NT2/D1 (cell line): ENCODE measurements at places on chromosomes 6 and 20.

- no peak for DNase-seq
These were observed 33.1 kb upstream of the MLN start for GRCh38 chr6:33836806-33837469.

DNA sequence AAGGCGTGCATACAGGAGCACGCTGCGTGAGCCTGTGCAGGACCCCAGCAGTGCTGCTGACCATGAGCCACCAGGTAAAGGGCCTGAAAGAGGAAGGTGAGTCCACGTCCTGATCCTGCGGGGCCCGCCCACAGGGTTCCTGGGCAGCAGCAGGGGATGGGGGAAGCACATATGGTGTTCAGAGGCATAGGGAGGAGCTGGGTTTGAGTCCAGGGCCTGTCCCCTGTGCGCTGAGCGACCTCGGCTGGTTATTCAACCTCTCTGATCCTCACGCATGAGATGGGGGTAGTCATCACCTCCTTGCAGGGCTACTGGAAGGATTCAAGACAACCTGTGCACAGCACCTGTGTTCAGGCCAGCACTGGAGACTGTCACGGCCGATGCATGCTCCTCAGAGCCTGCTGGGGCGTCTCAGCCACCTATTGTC lies at the start of gene TMC2:
TMC2 (plus strand) TSS at position 14 of the 427 bp plus-strand sequence; CDS start at position 63, 49 bp downstream.
- DNase-seq = no peak

DNA sequence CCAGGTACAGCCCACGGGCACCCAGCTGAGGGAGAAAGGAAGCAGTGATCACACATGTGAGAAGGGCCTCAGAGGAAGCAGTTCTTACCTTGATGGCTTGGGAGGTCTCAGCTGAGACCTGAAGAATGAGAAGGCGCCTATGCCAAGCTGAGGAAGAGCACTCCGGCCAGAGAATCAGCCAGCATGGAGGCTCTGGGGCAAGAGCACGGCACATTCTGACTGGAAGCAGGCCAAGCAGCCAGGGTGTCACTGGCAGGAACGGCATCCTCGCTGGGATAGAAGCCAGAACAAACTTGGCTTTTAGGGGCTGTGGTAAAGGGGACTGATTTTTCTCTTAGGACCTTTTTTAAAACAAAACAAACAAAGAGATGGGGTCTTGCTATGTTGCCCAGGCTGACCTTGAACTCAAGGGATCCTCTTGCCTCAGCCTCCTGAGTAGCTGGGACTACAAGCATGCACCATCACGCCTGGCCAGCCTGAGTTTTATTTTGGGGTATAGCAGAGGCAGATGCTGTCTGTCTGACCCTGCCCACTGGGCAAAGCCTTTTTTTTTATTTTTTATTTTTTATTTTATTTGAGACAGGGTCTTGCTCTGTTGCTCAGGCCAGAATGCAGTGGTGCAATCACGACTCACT lies 17.6 kb downstream of the GHRH start:
- no peak for DNase-seq

- no peak for DNase-seq
These were observed 829 bp upstream of the NOTCH4 start for GRCh38 chr6:32224696-32225095.

DNA sequence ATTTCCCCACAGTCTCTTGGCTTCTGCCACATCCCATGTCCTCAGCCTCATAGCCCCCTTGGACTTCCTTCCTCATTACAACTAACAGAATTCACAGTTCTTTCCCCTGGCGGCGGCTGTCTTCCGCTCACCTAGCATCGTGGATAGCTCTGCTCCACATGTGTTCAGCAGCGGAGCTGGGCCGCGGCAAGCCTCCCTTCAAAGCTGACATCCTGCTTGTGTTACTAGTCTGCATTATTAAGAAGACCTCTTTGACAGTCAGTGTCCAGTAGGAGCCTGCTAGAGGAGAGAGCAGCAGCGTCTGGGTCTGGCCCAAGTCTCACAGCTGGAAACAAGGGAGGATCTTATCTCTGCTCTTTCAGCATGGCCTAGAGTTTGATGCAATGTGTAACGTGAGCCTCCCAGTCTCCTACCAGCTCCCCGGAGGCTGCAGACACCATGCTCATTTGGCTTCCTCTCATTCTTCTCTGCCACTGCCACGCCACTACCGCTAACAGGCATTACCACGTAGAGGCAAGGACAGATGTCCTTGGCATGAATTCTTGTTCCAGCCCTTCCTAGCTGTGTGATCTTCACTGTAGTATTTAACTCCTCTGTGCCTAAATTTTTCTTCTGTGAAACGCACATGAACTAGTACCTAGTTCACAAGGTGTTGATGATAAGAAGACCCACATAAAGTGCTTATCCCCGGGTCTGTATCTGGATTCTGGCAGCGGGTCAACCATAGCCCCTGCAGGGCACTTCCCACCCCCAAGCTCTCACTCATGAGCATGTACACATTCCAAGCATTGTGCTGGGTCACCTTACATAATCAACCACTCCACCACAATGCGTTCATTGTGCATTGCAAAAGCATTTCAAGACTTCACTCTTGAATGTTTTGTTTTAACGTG lies 107.1 kb upstream of the BACH2 start:
- DNase-seq = no peak

GRCh38 chr6:35620706-35621105 lies 68.0 kb downstream of the FKBP5 start:
- no peak for DNase-seq

- DNase-seq = peak; percentile 15
These were observed 179.8 kb downstream of the HAO1 start for GRCh38 chr20:7760247-7761031.

GRCh38 chr6:49653942-49654341 lies 17.3 kb upstream of the RHAG start:
- no peak for DNase-seq

DNA sequence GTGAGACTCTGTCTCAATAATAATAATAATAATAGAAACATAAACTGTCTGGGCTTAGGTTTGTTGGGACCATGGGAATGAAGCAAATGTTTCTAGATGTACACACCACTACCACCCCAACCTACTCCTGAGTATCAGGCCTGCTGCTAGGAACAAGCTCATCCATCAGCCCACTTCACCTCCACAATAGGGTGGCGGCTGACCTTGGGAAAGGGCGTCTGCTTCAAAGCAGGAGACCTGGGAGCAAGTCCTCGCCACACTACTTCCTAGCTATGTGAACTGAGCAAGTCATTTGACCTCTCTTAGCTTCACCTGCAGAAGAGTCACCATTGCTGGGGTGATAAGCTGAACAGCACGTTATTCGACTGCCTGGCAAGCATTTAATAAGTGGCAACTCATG lies 3.1 kb upstream of the FOXP4 start:
- no peak for DNase-seq

- DNase-seq = no peak
These were observed 74.8 kb downstream of the PHACTR1 start for GRCh38 chr6:12791371-12791770.

DNA sequence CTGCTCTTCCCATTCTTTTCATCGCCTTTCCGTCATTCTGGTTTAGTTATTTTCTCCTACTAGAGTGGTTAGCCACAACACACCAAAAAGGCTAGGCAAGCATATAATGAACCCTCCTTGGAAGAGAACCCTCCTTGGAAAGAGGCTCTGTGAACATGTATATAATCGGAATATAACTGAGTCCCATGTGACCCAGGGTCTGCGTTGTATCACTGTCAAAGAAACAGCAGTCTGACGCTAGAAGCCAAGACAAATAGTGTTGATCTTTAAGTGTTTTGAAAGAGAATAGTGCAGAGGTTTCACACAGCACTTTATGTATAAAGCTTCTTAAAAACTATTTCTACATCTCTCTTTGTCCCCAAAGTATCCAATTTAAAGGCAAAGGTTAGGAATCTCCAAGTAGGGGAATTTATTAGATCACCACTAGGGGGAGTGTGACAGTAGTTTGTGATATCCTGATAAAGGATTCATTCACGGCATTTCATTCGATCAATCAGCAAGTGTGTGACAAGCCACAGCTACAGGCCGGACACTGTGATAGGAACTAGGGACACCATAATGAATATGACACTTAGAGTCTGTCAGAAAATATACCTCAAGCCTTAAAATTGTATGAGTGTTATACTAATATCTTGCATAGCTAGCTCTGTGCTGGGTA lies 395.3 kb downstream of the CD109 start:
- DNase-seq = peak; percentile 20

DNA sequence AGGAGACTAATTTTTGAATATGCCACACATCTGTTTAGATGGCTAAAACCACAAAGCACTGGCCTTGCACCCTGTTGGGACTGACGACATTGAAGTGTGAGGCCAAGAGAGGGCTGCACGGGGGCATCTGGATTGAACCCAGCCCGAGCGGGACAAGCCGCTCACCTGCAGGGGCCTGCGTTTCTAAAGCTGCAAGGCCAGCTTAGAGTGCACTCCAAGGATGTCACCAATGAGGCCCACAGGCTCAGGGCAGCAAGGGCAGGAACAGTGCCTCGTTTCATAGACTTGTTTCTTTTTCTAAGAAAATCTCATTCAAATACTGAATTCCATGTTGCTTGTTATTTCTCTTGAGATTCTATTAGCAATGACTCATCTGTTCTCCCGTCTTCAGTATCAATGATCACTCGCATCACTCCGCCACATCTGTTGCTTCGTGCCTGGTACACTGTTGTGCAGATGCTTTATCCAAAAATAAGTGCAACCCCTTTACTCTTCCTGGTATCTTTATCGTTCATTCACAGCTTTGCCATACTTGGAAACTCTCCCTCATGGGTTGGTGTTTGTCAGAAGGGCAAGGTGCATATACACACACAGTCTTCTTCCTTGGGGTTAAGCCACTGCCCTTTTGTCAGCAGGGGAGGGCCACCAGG lies 120.1 kb downstream of the IRF4 start:
- DNase-seq = no peak

- DNase-seq = no peak
These were observed 6.6 kb downstream of the MMP24OS start for GRCh38 chr20:35271073-35271882.

GRCh38 chr6:169428532-169428931 lies 174.9 kb upstream of the THBS2 start:
- no peak for DNase-seq

DNA sequence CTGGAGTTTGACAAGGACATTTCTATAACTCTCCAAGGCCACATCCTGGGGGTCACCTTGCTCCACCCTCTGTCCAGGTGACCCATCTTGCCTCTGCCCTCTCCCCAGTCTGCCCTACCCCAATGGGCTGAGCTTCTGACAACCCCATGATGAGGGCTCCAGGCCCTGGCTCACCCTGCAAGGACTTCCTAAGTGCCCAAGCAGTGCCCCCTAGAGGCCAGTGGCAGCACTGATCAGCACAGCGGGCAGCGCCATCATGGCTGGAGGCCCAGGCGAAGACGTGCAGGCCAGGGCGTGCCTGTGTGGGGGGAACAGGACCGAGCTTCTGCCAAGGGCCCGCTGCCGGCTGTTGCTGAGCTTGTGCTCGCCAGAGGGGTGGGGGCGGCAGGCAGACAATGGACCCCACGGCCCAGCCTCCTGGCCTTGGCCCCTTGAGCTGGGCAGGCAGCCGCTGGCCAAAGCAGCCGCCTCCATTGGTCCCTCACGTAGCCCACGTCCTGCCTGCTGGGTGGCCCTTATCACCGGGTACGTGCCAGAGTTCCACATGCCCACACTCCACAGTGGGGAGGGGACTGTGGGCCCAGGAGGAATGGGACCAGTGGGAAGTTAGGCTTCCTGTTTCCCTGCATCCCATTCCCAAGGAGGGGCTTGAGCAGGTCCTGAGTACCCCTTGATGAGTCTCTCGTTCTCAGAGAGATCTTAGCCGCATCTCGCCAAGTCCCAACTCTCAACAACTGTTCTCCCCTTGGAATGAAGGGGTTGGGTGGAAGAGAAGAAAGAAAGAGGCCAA lies 64.3 kb downstream of the MRPL14 start:
- no peak for DNase-seq

GRCh38 chr20:60754856-60755255 lies 497.2 kb upstream of the CDH4 start:
- DNase-seq = no peak

- no peak for DNase-seq
These were observed at the start of gene GID8 for GRCh38 chr20:62938105-62938888. TSS of gene GID8 (plus strand) at chr20:62938147. CDS start at chr20:62941503, 3,356 bp downstream.

DNA sequence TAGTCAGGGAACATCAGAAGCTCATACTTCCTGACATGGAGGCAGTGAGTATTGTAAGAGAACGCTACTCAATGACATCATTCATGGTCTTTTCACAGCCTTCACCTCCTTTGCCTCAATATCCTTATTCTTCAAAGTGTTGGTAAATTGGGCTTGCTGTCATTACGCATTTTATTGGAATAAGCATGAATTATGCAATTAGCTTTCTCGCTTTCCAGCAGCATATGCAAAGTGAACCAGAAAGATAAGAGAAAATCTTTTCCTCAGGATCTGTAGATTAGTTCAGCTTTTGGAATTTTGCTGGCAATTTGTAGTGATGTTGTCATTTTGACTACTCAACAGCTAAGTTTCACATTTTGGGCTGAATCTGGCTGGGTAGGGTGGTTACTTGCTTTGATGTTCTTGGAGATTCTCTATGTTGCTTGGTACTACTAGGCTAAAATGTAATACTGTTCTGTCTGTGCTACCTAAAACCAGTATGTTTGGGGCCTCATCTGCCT lies 1012.1 kb downstream of the KIF16B start:
- no peak for DNase-seq

DNA sequence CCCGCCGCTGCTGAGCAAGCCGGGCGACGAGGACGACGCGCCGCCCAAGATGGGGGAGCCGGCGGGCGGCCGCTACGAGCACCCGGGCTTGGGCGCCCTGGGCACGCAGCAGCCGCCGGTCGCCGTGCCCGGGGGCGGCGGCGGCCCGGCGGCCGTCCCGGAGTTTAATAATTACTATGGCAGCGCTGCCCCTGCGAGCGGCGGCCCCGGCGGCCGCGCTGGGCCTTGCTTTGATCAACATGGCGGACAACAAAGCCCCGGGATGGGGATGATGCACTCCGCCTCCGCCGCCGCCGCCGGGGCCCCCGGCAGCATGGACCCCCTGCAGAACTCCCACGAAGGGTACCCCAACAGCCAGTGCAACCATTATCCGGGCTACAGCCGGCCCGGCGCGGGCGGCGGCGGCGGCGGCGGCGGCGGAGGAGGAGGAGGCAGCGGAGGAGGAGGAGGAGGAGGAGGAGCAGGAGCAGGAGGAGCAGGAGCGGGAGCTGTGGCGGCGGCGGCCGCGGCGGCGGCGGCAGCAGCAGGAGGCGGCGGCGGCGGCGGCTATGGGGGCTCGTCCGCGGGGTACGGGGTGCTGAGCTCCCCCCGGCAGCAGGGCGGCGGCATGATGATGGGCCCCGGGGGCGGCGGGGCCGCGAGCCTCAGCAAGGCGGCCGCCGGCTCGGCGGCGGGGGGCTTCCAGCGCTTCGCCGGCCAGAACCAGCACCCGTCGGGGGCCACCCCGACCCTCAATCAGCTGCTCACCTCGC lies 1.5 kb downstream of the ARID1B start:
- DNase-seq = no peak
